ENCODE measurements at places on chromosomes 11 and 22. TPM values are rescaled to one million over a fixed set of nuclear protein-coding genes. Genes with fewer than 3 reads are reported as not detected.

- DNase-seq, result no peak
These were observed 12.6 kb downstream of the JAML start for GRCh38 chr11:118212131-118212725.

- no peak for DNase-seq
These were observed 26.0 kb downstream of the MUC2 start for GRCh38 chr11:1100417-1101245.

DNA sequence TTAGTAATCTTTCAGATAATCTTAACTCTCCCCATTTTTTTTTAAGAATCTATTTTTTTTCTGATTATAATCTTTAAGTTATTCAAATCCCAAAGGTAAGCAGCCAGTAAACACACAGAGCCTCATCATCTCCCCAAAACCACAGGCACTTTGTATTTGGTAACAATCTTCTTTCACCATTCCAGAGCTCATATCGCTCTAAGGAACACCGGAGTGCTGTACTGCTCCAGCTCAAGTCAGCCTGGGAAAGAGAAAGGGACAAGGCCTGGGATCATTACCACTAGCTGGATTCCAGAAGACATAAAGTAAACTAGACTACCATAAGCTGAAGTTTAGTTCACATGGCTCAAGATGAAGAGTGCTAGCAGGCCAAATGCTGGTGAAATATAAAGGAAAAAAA, 73.0 kb upstream of the APOA1 start:
- no peak for DNase-seq

GRCh38 chr11:121464352-121464946, 11.7 kb upstream of the SORL1-AS1 start:
- no peak for DNase-seq

GRCh38 chr22:34761111-34761510, 304.8 kb upstream of the ISX start:
- no peak for DNase-seq

Gene RHOD
- total RNA-seq, result 219 TPM

Gene CECR2
- total RNA-seq, result 0.38 TPM

Gene KCNJ4
- total RNA-seq, result not detected
